Head of caudate nucleus (tissue), 42 donors: ENCODE measurements at places on chromosomes 2 and 18.
A peak's percentile ranks its signal among the peaks of the same experiment; 100 is the strongest.

DNA sequence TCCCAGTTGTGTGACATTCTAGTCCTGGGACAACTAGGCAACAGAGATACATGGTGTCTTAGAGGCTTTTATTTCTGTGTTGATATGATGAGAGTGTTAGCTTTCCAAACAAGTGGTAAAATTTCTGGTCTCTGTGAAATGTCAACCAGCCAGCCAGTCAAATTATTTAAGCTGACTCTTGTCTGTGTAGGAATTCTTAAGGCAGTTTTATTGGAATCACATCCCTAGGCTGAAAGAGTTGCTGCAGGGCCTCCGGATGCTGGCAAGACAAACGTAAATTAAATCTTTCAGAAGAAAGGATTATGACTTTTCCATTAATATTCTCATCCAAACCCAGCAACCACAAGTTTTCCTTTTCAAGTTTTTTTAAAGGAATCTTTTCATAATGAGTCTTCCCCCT, 44.6 kb downstream of the SERPINB7 start:
- no peak for DNase-seq

DNA sequence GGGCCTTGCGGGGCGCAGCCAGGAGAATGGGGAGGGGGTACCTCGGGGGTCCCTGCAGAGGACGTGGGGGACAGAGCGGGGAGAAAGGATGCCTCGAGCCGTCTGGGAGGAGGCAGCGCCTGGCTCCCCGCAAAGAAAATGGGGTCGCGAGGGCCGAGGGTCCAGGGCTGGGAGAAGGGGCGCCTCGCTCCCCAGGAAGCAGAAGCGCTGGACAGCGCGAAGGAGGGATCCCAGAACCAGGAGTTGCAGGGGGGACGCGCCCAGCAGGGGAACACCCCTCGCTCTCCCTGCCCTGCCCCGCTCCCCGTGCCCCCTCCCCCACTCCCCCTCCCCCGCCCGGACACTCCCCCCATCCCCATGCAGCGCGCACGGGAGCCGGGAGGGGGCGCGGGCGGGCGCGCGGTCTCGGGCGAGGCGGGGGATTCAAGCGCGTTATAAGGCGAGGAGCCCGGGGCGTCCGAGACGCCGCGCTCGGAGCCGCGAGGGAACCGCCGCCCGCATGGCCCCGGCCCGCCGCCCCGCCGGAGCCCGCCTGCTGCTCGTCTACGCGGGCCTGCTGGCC, at the start of gene ERFE:
TSS of gene ERFE (plus strand) at position 462 of the 562 bp plus-strand sequence. CDS start at position 500, 38 bp downstream.
- DNase-seq = no peak

DNA sequence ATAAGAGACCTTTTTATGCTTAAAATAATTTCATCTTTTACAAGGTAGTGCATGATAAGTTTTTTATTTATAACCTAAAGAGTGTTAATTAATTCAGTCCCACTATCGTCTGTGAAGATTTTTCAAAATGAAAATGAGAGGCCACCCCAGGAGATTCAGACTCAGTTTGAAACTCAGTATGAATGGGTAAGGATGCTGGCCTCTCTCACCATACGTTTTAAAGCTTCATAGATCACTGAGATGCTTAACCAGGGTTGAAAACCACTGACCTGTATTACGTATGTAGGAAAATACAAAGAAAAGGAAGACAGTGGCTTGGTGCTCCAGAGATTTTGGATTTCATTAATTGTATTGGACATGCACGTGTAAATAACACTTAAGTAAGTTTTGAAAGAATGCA, 278.7 kb downstream of the FSIP2 start:
- no peak for DNase-seq

DNA sequence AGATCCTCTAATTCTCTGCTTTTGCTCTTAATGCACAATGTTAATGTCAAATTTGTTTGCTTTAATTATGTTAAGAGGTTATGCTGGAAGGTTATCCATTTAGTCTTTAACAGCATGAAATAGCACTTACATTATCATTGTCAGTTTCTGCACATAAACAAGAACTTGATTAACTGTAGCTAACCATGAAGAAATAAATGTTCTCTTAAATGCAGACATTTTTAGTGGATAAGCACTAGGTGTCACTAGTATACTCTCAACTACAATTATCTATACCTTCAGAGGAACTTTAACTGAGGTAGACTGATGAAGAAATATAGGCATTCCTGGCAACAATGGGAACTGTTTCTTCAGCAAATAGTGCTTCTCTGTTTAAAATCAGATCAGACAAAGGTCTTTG, 178.8 kb upstream of the CHST9 start:
- no peak for DNase-seq

DNA sequence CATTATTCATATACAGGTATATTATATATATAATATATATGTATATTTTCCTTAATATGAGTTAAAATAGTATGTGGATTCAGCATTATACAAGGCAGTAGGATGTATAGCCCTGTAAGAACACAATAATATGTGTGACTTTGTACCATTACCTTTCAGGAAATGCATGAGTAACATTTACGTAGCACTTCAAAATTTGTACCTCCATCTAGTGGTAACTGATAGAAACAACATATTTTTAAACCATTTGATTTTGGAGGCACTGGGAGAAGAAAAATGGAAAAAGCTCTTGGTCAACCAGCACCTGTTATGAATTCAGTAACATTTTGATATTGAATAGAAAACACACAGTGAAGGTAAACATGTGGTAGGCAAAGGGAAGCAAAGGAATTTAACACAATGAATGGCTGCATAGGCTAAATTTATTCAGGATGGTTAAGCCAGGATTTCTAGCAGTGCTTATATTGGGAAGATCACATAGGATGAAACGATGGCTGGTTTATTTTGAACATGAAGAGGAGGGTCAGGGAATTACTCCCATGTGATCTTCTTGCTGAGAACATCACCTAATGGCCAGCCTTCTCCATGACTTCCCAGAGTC, 565.5 kb downstream of the CCDC85A start:
- DNase-seq = no peak

DNA sequence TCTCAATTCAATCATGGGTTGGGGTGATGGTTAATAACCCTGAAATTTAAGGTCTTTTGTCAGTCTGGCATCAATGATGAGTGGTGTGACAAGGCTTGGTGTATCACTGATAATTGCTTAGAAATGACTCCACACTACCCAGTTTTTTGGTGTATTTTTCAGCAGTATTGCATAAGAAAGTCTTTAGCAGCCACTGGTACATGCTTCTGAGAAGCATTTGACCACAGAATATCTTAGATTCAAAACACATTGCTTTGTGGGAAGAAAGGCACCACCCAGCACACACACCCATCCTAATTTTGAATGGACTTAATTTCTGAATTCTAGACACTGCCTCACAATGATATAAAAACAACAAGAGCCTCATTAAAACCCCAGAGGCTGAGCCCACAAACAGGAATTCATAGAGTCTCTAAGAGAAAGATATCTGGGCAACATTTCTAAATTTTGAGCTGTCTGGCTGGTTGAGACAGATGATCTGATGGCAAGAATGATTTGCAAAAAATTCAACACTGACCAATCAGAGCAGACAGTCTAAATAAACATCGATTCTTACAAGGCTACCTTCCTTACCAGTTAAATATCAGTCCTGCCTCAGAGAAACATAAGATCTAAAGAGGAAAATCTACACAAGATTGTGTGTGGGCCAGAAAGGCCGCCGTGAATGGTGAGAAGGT, 114.7 kb upstream of the CYP1B1 start:
- DNase-seq = no peak

GRCh38 chr18:57035590-57035989, 111.3 kb upstream of the BOD1L2 start:
- no peak for DNase-seq

DNA sequence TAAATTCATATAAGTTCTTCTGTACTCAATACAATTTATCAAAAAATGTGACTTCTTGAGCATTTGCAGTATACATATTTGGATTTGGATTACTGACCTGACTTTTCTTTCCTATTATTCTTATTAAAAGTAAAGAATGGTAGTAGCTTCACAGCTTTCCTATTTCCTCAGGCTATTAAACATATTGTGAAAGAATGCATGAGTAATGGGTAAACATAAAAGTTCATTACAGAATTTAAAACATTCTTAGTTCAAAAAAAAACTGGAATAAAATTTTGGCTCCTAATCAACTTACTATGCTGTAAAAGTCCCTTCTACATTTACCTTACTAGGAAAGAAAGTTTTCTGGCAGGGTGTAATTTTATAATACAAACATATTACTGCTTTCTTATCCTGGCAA, 27.3 kb upstream of the C2orf66 start:
- no peak for DNase-seq

GRCh38 chr18:60153376-60153775, 219.2 kb downstream of the MC4R start:
- no peak for DNase-seq

- no peak for DNase-seq
Observed at GRCh38 chr2:207749873-207750272, 19.8 kb downstream of the FZD5 start.

- DNase-seq = no peak
Observed at GRCh38 chr2:214203214-214203613, 207.6 kb upstream of the VWC2L start.

DNA sequence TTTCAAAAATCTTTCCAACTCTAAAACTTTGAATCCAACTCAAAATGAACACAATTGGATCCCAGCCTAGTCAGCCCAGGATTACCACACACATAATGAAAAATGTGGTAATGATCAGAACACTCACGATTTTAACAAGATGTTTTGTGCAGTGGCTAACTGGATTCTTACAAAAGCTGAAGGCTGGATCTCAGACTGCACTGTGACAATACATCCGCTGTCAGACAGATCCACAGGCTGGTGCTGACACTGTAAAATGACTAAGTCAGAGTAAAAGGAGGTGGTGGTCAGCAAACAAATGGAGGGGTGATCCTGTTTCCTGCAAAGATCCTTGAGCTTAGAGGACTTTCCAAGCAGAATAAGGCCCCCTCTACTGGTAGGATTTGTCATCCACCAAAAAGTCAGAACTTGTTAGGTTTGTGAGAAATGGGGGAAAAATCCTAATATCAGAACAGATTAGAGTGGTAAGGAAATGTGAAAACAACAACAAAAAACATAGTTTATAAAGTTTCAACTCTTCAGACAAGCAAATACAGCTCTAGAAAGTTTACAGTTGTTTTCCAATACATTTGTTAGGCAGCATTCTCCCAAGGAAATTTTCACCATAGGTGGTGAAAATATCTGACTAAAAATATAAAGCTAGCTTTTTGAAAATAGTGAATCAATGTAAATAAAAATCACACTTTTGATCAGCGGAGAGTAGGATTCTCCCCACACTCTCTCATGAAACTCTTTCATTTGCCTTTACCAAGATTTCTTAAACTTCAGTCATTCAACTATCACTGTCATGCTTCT, 211.9 kb downstream of the AGPS start:
- no peak for DNase-seq

GRCh38 chr2:231123362-231123898, 1.4 kb downstream of the HTR2B start:
- no peak for DNase-seq

DNA sequence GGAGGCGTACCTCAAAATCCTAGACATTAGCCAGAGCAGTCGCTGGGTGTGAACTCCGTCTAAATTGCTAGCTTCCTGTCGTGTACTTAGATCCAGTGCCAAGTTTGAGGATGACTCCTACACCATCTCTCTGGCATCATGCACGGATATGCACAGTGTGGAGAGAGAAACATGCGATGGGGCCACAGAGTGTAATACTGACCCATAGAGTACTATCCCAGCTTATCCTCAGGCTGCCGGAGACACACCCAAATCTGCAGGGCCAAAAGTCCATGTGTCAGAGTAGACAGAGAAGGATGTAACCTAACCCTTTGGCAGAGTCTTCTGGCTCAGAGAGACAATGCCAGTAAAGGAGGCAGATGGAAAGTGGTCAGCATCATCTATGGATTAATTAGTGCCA, 84.2 kb downstream of the ARL4C start:
- DNase-seq = no peak

DNA sequence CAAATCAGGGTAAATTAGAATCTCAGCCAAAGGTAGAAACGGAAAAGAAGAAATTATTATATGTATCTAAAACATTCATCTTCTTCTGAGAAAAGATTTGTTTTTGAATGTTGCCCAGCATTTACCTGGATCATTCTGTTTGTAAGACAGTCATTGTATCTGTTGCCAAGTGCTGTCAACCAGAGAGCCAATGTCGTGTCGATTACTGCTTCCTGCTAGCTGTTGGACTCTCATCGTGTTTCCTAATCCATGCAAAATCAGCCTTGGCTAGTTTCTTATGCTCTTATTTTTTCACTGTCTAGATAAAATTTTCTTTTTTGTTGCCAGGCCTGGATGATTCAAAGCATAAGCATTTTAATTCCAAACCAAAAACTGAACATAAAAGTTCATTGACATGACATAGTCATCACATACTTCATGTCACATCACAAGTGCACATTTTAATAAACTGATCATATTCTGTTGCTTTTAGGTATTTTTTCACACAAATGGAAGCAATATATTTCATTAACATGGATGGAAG, 202.3 kb downstream of the KCNH7 start:
- DNase-seq = no peak

- peak; percentile 12 for DNase-seq
Observed at GRCh38 chr2:239285071-239285931, 115.5 kb downstream of the HDAC4 start.

- no peak for DNase-seq
Observed at GRCh38 chr2:23788100-23788499, 138.8 kb downstream of the ATAD2B start.

DNA sequence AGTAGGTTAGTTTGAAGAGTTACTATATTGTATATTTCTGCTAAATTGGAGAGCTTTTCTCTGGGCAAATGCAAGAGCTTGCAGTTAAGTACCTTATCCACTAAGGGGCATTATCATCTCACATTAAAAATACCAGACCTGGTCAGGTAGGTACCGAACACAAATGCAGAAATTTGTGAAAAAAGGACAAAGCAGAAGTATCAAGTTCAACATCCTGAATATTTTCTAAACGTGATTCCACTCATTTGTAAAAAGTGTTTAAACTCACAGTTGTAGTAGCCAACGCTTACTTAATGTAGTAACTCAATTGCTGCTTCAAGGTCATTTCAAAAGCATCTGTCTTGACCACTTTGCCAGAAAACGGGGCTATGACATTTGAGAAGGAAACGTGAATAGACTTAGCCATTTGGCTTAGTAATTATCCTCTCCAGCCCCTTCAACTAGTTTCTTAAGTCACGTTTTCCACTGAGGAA, 52.1 kb downstream of the CYRIA start:
- DNase-seq = no peak

DNA sequence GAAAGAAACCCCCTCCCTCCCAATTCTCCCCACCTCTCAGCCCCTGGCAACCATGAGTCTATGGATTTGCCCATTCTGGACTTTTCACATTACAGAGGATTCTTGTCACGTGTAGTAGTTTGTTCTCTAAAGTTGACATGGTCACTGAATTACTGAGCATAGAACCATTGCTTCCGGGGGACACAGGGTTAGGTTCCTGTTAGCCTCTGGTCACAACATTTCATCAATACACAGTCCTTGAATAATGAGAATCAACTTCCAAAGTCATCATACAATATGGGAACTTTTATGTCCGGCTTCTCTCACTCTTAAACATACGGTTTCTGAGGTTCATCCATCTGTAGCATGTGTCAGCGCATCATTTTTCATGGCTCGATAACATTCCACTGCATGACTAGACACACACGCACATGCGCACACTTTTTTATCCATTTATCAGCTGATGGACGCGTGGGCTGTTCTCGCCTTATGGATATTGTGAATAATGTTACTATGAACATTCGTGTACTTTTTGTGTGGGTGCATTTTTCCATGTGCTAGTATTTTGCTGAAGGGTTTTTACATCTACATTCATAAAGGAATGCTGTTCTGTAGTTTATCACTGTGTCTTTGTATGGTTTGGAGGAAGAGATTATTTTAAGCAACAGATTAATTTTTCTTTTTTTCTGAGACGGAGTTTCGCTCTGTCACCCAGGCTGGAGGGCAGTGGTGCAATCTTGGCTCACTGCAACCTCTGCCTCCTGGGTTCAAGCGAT, 48.1 kb downstream of the PARD6G start:
- no peak for DNase-seq
